CD8-positive, alpha-beta T cell (primary cell): ENCODE measurements at places on chromosomes 7 and 10.

GRCh38 chr10:43925793-43926192, 277.1 kb upstream of the ZNF32 start:
- DNase-seq = no peak

- no peak for DNase-seq
Measured at GRCh38 chr10:113576852-113577251, 24.0 kb downstream of the HABP2 start.

- peak; percentile 79 for DNase-seq
Measured at GRCh38 chr7:7157177-7157886, 25.0 kb upstream of the C1GALT1 start.

- no peak for DNase-seq
Measured at GRCh38 chr10:76113952-76114351, 682.5 kb downstream of the LRMDA start.

DNA sequence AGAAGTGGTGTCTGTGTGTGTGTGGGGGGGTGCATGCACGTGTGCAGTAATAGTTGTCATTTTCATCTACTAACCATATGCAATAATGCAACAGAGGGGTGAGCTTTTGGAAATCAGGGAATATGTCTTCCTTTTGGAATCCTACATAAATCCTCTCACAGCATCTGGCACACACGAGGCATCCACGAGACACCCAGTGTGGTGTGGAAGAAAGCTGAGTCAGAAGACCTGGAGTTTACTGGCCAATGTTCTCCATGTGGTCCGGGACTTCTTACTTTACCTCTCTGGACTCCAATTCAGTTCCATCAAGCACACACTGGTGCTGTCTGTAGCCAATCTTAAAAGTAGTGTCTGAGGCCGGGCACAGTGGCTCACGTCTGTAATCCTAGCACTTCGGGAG, 43.1 kb upstream of the C10orf90 start:
- no peak for DNase-seq

- DNase-seq = no peak
Measured at GRCh38 chr10:80081801-80082750, 3.6 kb downstream of the TMEM254 start.

GRCh38 chr10:59362959-59363381, 621 bp upstream of the FAM13C start:
- DNase-seq = no peak

GRCh38 chr7:72281308-72281707, 130.8 kb downstream of the CALN1 start:
- no peak for DNase-seq

GRCh38 chr7:105016709-105017656, 3.0 kb downstream of the KMT2E start:
- no peak for DNase-seq

DNA sequence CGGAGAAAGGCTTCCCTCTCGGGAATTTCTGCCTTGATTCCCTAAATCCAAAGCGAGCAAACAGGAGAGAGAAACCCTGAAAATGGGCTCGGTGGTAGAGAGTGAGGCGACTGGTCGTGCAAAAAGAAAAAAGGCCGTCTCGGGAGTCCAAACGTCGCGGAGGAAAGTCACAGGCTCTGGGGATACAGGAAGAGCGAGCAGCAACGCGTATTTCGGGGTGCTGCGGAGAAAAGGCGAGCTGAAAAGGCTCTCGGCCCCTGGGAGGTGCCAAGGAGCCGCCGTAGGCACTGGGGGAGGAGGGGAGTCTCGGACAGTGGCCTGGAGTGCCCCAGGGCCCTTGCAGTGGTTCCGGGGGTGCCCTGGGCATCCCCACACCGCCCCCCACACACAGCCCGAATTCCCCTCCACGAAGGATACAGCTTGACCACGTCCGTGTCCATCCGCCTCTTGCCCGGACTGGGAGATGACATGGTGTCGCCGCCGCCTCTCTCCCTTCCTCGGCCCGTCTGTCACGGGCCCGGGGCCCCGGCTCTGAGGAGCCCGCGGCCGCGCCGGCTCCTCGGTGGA, 591 bp downstream of the UBE2H start:
- no peak for DNase-seq
